ENCODE measurements at places on chromosomes 1 and 21.

GRCh38 chr1:43659212-43660166, 9.5 kb downstream of the KDM4A start:
- DNase-seq = no peak

- DNase-seq = no peak
Observed at GRCh38 chr1:117757668-117758067, 151.8 kb downstream of the TENT5C start.

GRCh38 chr1:100463791-100464424, 74.0 kb upstream of the GPR88 start:
- DNase-seq = peak; percentile 39

- no peak for DNase-seq
Observed at GRCh38 chr1:228361314-228362140, 45.1 kb downstream of the TRIM11 start.

All from NCI-H1048 (cell line).